ENCODE measurements at places on chromosomes 11 and 22.

DNA sequence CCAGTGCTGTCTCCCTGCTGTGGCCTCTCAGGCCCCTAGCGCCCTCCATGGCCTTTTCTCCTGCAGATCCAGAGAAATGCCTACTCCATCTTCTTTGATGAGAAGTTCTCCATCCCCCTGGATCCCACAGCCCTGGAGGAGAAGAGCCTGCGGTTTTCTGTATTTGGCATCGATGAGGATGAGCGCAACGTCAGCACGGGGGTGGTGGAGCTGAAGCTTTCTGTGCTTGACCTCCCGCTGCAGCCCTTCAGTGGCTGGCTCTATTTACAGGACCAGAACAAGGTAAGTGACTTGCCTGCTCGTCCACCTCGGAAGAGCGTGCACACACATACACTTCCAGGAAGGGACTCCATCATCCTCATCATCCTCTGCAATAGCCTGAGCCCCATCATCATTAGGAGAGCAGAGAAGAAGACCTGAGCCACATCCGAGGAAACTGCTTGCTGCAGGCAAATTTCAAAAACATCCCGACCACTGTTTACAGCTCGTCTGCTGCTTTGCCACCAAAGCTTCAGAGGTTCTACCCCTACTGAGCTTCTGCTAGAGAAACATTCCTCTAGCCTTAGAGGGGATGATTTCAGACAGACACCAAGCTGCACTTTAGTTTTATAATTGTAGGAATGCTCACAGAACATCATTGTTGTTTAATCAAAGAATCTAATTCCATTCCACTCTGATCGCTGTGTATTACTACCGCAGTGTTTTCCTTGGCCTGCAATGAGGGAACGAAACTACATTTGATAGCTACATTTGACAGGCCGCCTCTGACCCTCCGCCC is 12.9 kb upstream of the RHOD start:
- no peak for DNase-seq

- DNase-seq: no peak
Measured at GRCh38 chr11:40397141-40397540, 1062.3 kb downstream of the LRRC4C start.

DNA sequence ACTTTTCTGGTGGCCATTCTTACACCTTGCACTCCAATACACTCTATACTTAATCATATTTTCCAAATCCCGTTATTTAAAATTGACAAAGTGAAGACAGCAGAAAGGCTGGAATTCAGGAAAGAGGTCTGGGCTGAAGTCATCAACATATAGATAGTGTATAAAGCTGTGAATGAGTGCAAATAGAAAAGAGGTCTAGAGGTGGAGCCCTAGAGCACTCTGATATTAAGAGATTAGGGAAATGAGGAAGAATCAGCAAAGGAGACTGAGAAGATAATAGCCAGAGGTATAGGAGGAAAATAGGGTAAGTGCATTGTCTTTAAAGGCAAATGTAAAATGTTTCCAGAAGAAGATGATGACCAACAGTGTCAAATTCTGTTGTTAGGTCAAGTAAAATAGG is 7.9 kb downstream of the CTR9 start:
- no peak for DNase-seq

GRCh38 chr11:80393210-80393609 is 952.4 kb upstream of the TENM4 start:
- DNase-seq: no peak

- DNase-seq: no peak
Measured at GRCh38 chr11:3003396-3004231, 11.5 kb upstream of the NAP1L4 start.

Data from heart left ventricle (tissue), 16 donors.